ENCODE measurements at places on chromosomes 1 and 21.
A peak's percentile ranks its signal among the peaks of the same experiment; 100 is the strongest.

- no peak for DNase-seq
Measured at GRCh38 chr1:244820131-244820530, 15.3 kb upstream of the COX20 start.

GRCh38 chr1:163296504-163297263 is 25.1 kb upstream of the NUF2 start:
- DNase-seq, result no peak

DNA sequence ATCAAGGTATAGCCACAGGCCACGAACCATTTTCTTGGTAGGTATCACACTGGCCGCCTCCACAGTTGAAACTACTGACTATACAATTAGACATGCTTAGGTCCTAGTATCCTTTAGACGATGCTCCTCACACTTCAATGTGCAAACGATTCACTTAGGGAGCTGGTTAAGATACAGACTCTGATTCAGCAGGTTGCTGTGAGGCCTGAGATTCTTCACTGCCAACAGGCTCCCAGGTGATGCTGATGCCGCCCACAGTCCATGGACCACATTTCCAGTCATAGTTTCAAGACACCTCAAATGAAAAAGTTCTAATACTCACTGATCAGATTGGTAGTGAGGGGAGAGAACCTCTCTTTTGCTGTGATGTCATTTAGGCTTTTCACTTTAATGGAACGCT is 6.8 kb downstream of the ATP5PO start:
- no peak for DNase-seq

GRCh38 chr1:178150610-178151009 is 56.7 kb downstream of the RASAL2 start:
- DNase-seq, result no peak

DNA sequence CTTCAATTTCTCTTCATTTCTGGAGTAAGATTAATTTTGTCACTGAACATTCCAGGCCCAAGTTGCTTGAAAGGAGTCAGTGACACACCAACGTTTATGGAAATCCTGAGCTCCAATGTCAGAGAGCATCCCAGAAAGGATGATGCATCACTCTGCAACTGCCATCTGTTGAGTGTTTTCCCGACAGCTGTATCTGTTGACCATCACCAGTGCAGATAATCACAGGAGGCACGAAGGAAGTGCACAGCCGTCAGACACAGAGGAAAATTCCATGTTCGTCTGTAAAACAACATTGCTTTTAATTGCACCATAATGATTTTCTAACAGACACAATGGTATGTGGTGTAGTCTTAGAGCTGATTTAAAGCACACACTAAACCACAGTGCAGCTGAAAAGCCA is 376.7 kb upstream of the ADGRL2 start:
- no peak for DNase-seq

- DNase-seq, result peak; percentile 57
Measured at GRCh38 chr1:241592273-241592958, 47.8 kb downstream of the CHML start.

Data from AG09309 (cell line).